Right lobe of liver (tissue), 6 donors: ENCODE measurements at places on chromosomes 6 and 20.

- no peak for DNase-seq
Measured at GRCh38 chr6:93021235-93021915, 398.0 kb downstream of the EPHA7 start.

DNA sequence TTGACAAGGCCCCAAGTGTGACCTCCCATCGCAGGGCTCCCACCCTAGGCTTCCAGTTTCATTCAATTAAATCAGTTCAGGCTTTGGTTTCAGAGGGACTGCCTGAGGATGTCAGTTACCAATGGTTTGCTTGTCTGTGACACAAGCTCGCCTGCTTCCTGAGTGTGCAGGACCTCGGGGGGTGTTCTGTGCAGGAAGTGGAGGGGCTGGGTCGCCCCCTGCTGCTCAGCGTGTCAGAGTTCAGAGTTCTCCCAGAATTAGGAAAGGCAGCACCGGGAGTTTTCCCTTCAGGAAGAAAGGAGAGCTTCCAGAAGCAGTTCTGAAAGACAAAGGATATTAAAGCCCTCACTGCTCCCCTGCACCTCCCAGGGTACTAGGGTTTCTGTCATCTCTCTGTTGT, 50.8 kb upstream of the TGM3 start:
- no peak for DNase-seq

DNA sequence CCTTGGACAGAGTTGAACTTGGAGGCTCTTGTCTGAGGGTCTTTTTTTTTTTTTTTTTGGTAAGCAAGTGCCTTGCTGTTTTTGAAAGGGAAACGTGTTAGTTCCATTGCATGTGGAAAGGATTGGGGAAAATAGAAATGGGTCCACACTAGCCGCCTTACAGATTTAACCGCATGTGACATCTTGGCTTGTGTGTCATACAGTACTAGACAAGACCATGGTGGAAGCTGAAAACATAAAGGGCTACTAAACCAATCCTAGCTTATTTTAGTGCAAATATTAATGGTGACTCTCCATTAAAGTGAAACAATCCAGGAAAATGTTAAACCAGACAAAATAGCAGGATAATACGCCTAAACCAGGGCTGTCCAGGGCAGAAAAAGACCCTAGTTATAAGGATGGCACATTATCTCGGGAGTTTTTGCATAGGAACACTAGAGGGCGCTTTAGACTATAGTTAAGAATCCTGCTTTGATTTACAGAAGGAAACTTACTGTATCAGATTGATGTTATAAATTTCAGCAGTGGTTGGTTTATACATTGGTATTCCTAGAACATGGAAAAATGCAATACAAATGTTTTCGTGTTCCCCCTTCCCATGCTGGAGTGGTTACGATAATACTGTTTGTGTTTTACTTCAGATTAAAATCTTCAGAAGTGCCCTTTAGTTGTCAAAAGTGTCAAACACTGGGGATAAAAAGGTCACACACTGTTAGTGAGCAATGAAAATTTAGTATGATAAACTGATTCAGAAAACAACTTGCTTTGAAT, 59.8 kb upstream of the DEK start:
- DNase-seq, result no peak

DNA sequence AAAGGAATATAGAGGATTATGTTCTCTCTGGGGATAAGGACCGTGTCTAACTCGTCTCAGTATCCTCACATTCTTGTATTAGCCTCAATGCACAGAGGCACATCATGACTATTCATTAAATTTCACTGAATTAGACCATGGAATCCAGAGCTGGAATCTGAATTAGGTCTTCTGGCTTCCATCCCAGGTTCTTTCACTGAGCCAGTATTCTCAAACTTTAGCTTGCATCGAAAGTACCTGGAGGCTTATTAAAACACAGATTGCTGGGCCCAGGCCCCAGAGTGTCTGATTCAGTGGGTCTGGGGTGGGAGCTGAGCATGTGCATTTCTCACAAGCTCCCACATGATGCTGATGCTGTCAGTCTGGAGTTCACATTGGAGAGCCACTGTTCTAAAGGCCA, 142.0 kb downstream of the UST start:
- no peak for DNase-seq

- DNase-seq, result no peak
Measured at GRCh38 chr6:135750081-135750480, 101.4 kb upstream of the PDE7B start.

GRCh38 chr6:157861814-157862213, 38.8 kb downstream of the SNX9 start:
- no peak for DNase-seq

DNA sequence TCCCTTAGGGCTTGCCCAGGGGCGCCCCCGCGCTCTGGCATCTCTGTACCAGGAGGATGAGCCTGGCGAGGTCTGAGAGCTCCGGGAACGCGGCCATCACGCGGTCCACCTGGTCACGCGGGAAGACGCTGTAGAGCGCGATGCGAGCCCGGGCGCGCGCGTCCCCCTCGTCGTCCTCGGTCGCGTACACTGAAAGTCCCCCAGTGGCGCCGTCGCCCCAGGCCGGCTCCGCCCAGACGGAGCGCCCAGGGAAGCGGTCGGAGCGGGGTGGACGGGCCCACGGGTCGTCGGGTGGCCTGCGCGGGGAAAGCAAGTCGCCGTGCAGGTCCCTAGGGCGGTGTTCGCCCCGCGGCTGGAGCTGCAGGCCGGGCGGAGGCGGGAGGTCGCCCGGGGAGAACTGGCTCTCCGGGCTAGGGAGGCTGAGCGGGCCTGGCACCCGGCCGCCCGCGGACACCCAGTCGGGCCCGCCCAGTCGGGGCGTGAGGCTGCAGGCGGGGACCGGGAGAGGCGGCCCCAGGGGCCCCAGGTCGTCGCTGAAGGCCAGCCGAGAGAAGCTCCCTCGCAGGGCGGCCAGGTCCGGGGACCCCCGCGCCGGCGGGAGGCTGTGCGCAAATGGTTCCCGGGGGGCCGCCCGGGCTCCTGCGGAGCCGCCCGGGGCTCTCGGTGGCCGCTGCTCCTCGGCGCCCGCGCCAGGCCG, 34.0 kb downstream of the ZC3H12D start:
- DNase-seq, result peak; percentile 55

- DNase-seq, result no peak
Measured at GRCh38 chr6:146420255-146420654, 123.4 kb upstream of the RAB32 start.

- DNase-seq, result no peak
Measured at GRCh38 chr20:59812286-59813125, 120.9 kb downstream of the SYCP2 start.

GRCh38 chr20:19729672-19730071, 28.4 kb upstream of the RIN2 start:
- no peak for DNase-seq

GRCh38 chr6:157222201-157222981, 100.9 kb downstream of the TMEM242 start:
- no peak for DNase-seq

GRCh38 chr6:41298785-41299502, 12.5 kb upstream of the TREM1 start:
- DNase-seq, result no peak

DNA sequence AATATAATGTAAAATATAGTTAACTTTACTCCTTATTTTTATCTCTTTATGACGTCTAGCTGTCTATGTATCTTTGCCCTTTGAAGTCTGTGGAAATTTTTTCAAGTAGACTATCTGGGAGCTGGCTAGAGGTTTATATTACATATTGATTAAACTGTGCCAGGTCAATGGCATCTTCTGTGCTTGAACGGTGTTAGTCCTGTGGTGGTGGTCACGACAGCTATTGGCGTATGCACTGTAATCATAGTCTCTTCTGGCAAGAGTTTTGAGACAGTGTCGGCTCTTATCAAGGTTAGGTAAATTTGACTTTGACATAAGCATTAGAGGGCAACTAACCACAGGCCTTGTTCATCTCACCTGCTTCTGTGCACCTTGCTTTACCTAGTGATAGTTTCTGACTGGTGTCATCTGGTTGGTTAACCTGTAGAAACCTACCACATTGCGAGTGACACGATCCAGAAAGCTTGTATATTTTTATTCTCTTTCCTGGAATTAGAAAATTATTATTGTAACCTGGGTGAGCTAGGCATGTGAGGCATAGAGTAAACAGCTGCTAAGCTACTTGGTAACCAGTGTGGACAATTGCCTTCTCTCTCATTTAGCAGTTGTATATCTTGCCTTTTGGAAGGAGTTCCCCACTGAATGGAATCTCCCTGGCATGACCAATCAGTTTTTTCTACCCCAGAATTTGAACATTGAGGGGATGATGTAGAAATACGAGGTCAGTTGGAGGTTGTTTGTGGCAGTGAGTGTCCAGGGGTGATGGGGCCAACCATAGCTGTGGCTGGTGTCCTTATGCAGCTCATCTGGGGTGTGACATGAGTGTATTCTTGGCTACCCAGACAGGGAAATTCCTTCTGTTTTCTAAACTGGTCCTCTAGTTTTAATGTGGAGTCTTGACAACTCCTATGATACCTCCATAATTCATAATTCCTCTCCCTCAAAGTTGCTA, 45.9 kb downstream of the SH3BGRL2 start:
- DNase-seq, result no peak

GRCh38 chr20:25576783-25577530, 8.4 kb downstream of the NINL start:
- no peak for DNase-seq

DNA sequence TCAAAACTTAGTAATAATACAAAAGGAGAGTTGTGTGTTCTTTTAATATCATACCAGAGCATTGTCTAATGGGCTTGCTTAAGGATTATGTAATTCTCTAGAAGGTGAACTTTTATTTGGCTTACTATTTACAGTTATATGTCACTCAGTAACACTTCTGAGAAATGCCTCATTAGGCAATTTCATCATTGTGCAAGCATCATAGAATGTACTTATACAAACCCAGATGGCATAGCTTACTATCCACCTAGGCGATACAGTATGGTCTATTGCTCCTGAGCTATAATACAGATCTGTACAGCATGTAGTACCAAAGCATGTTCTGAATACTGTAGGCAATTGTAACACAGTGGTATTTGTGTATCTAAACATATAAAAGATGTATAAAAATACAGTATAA, 340.1 kb downstream of the PHF3 start:
- no peak for DNase-seq

DNA sequence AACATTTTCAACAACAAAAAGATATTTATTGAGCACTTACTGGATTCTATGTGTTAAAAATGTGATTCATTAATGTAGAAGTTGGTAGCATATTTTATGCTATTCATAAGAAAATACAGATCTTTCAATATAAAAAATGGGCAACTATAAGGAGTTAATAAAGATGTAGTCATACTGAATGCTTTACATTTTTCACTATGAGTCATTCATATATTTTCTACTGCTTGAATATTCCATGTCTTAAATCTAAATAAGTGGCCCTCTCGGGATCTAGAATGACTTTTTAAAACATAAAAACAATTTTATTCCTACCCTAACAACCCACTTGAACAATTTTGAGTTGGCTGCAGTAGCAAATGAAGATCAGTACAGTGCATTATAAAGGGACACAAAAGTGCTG, 362.1 kb downstream of the PHF3 start:
- DNase-seq, result no peak

GRCh38 chr6:32969685-32970412, 1.5 kb downstream of the BRD2 start:
- peak; percentile 85 for DNase-seq

DNA sequence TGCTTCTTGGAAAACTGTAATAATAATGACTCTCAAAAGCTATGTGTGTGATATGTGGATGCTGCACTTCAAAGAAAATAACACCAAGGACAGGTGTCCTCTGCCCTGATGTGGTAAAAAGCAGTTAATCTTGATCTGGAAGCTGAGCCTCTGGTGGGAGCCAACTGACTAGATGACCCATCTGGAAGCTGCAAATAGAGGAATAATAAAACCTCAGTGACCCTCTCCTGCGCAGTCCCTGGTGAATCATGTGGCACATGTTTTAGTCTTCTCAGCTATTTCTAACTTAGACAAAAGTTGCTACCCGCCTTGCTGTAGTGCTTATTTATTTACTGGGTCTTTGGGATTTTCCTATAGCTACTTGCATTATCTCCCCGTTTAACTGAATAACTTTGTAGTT, 47.3 kb downstream of the TP53INP2 start:
- DNase-seq, result no peak

DNA sequence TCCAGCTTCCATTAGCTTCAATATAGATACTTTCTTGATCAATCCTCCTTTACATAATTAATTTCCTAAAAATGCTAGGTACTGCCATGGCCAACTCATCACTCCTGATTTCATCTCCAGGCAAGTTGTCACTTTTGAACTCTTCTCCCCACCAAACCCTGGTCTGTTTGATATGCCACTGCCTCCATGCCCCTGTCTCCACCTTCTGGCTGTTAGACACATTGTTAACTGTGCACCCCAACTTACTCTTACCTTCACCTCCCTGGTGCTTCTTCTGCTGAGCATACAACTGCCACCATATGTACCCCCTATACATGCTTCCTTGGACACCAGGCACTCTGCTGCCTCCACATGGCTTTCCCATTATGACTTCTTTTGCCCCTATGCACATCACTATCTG, 21.9 kb upstream of the AIG1 start:
- no peak for DNase-seq

DNA sequence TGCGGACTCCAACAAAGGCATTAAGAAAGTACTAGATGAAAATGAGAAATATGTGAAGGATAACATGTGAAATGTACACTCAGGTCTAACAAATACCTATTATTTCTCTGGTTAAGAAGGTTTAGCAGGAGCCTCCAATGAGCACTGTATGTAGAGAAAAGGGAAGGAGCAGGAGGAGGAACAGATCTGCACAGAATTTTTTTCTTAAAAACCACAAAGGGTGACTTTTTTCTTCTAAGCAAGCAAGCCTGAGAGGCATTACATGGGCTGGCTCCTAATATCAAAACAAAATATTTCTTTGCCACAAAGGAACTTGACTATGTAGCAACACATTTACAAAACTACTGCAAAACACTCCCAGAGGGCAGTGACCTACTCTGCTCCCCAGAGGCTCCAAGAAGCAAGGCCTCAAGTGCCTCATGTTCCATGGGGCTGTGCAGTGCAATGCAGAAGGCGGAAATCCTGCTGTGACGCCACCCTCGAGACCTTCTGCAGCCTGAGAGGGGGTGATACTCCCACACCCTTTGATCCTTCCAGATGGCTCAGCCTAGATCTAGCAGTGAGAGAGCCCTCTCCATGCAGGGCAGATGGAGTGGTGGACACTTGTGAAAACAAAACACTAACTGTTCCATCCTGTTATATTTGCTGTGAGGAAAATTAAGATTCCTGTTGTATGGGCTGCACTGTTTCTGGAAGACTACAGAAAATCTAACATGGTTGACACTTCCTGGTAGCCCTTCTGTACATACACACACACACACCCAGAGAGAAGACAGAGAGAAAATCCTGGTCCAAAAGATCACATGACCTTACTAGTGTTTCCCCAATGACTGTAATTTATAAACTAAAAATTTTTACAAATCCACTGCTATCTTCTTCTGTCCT, 36.0 kb upstream of the SMIM29 start:
- DNase-seq, result peak; percentile 69

GRCh38 chr6:23532227-23532626, 593.8 kb upstream of the NRSN1 start:
- DNase-seq, result no peak

GRCh38 chr6:90095788-90096187, 200.9 kb downstream of the BACH2 start:
- DNase-seq, result no peak
